Ovary (tissue), 10 donors: ENCODE measurements at places on chromosomes 2 and 18.

- no peak for DNase-seq
Measured at GRCh38 chr2:160220026-160220425, 20.0 kb upstream of the ITGB6 start.

- peak; percentile 79 for DNase-seq
Measured at GRCh38 chr2:25324905-25325592, 16.7 kb downstream of the DNMT3A start.

DNA sequence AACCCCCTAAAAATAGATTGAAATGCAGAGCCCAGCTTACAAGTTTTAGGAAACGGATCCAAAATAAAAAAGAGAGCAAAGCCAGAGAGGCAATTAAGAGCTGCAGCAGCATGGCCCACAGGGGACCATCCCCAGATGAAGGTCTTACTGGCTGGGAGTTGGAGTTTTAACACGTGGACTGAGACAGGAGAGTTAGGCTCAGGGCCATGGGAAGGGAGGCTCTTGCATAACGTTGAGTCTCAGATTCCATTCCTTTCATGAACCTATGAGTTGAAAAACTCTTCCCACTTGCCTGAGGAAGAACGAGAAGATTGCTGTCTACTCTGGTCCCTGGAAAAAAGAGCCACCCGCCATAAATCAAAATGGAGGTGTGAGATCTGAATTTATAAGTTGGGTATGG lies 101.8 kb upstream of the NDUFV2 start:
- no peak for DNase-seq

DNA sequence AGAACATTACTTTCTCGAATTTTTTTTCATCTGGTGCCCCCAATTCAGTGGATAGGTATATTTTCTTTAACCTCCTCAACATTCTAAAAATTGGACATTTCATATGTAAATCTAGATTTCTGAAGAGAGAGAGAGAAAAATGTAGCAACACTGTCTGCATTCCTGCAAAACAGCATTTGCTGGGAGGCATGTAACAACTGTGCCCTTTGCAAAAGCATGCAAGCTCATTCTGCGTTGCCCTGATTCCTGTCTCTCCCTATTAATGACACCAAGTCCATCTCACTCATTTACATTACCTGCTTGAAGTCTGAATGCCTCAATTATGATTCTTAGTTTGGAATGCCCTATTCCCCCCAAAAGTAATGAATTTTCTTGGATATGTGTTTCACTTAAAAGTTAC lies 79.8 kb upstream of the BARD1 start:
- no peak for DNase-seq

GRCh38 chr18:54532222-54532621 lies 58.8 kb upstream of the DYNAP start:
- no peak for DNase-seq
